ENCODE measurements at places on chromosomes 2 and 18.

- no peak for DNase-seq
Observed at GRCh38 chr2:204370172-204370718, 175.0 kb upstream of the PARD3B start.

DNA sequence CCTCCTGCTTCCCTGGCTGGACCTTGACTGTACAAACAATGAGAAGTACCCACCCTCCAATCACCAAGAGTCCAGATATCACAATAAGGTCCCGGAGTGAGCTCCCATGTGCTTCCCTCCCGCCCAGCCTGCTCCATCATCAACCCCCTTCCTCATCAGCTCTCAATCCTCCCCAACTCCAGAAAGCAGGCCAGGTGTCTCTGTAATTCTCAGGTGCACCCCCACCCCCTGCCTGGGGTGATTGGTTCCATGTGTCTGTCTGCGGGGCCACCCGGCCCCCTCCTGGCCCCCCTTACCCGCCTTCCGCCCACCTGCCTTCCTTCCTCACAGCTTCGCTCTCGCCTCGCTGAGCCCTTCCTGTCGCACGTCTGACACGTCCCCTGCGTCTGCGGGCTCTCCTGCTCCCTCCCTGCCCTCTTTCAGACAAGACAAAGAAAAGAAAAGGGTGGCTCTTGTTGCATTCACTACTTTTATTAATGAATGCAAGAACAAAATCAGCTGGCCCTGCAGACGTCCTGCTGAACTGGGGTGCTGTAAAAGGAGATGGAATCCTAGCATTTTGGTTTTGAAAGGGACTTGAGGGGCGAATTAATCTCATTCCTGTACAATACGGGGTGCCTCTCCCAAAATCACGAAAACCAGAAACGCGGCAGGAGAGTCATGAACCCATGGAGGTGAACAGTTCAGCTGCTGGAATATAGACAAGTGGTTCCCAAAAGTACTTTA is 26.5 kb upstream of the IGFBP2 start:
- no peak for DNase-seq

- no peak for DNase-seq
Observed at GRCh38 chr18:76433788-76434187, 61.3 kb downstream of the ZNF516 start.

DNA sequence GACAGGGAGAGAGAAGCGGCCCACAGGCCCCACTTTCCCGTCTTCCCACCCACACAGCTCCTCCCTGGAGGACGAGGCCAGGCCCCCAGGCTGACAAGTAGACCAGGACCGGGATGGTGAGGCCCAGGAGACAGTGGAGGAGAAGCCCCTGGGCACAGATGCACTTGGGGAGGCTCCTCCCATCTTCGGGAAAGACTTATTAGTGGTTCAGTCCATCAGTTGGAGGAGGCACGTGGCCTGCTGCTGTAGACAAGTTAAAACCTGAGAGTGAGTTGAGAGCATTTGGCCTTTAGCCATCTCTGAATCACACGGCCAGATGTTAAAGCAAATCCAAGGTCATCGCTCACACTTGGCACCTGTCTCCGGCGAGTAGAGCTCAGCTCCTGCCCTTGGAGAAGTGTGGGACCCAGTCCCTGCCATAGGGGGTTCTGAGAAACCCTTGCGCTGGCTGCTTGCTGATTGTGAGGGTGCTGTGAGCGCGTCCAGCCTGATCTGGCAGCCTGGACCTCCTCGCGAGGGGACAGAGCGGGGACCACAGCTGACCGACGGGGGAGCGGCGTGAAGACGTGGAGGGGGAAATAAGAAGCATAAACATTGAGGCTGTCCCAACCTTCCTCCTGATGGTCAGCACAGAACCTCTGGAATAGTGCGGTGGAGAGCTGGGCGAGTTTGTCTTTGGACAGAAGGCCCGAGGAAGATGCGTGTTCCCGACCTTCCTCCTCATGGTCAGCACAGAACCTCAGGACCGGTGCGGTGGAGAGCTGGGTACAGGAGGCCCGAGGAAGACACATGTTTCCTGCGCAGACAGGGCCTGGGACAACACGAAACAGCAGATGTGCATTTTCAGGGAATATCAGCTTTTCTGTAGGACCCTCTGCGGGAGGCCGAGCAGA is 24.7 kb upstream of the ALLC start:
- DNase-seq = no peak

DNA sequence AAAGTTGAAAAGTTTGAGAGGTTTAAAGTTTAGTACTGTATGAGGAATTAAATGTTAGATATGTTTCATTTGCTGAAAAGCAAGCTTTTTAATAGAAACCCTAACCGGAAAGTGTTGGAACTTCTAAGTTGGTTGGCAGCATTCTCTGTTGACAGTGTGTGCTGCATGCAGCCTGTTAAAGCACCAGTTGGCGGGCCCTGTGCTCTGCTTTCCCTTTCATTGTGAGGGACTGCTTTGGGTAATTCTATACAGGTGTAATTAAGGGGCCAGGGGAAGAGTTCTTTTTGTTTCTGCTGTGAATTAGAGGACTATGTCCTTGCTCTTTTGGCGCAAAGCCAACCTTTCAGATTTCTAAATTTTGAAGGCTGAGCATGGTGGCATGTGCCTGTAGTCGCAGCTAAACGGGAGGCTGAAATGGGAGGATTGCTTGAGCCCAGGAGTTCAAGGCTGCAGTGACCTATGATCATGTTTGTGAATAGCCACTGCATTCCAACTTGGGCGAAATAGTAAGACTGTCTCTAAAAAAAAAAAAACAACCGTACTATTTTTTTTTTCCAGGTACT is 20.1 kb downstream of the PLEKHB2 start:
- DNase-seq = peak; percentile 22

- DNase-seq = no peak
Observed at GRCh38 chr2:64202206-64202845, 58.1 kb upstream of the PELI1 start.

DNA sequence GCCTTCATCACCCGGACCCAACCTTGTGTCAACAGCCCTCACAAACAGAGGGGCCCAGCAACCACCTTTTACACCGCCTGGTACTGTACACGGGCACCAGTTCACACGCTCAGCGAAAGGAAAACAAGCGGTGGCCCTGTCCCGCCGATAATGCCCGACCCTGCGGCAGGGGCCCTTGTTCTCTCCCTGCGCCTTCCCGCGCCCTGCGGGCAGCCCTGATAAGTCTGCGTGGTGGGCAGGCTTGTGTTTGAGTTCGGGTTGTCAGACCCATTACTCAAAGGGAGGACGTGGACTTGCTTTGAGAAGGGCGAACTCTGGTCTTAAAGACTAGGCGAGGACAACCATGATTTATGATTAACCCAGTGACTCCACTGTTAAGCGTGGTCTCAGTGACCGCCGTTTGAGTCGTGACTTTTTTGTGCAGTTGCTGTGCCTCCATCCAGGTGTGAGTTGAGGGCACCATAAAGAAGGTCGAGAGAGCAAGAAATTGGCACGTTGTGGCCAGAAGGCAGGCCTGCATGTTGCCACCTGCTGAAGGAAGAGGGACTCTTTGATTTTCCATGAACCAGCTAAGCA is 167.4 kb upstream of the GATA6 start:
- DNase-seq = no peak

DNA sequence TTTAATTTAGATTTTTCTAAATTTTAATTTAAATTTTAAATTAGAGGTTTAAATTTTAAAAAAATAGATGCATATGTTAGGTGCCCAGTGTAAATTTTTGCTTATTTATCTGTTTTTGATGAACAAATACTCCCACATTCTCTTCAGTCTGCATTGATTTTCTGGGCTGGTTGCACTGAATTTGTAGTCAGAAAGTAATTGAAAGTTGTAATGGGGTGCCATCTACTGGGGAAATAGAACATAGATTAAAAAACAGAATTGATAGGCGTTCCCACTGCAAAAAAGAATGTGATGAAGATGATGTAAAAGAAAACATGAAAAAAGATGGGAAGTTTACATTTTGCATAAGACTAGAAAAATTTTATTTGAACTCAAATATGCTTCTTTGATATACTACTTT is 51.7 kb upstream of the CCDC85A start:
- DNase-seq = no peak

- no peak for DNase-seq
Observed at GRCh38 chr2:222319586-222320435, 21.0 kb upstream of the PAX3 start.

- peak; percentile 91 for DNase-seq
Observed at GRCh38 chr2:24435391-24436316, 55.4 kb upstream of the NCOA1 start.

Measured in gastrocnemius medialis (tissue), 4 donors.